ENCODE measurements at places on chromosomes 12 and 14. TPM values are rescaled to one million over a fixed set of nuclear protein-coding genes. Genes with fewer than 3 reads are reported as not detected.

Gene PPP4R4
- 2.8 TPM for total RNA-seq

Gene PLEKHA5
- total RNA-seq, result 45.8 TPM

Gene C12orf60
- 1.3 TPM for total RNA-seq

Gene CDKL1
- total RNA-seq, result 24.6 TPM

Gene NEUROD4
- total RNA-seq, result not detected

Gene KRAS
- total RNA-seq, result 15.1 TPM

Gene GPR132
- 0.33 TPM for total RNA-seq

Gene LIN7A
- 19.7 TPM for total RNA-seq

Gene LRRK2
- 15.3 TPM for total RNA-seq

Gene SLCO1B1
- total RNA-seq, result not detected

Gene ST8SIA1
- total RNA-seq, result 9.9 TPM

Gene ADAM21
- 1.5 TPM for total RNA-seq

Gene TMCC3
- total RNA-seq, result 0.83 TPM

Gene WBP11
- total RNA-seq, result 10.8 TPM

Gene TOMM20L
- total RNA-seq, result not detected

Gene NT5DC3
- total RNA-seq, result 10.6 TPM

Gene KLRD1
- total RNA-seq, result 0.66 TPM

Gene DIO2
- total RNA-seq, result 16.1 TPM

Gene MYBPC1
- not detected for total RNA-seq

Gene CLEC2D
- 4.1 TPM for total RNA-seq

Gene GALNT6
- 191 TPM for total RNA-seq

Gene ADAMTS20
- total RNA-seq, result not detected

Gene RBMS2
- 18.2 TPM for total RNA-seq

Gene APEX1
- 67.1 TPM for total RNA-seq

Gene ADCK1
- 6.9 TPM for total RNA-seq

Gene RARG
- total RNA-seq, result 56.9 TPM

Gene TBPL2
- not detected for total RNA-seq

Data from smooth muscle cell of trachea (primary cell).